ENCODE measurements at places on chromosomes 1 and 21.

GRCh38 chr1:228365271-228366061 lies 41.2 kb downstream of the TRIM11 start:
- no peak overlapping the region for H3K4me3 ChIP-seq
- no peak overlapping the region for H3K27ac ChIP-seq
- H3K36me3 ChIP-seq = no peaks in the 10 kb centered on the region
- no peaks in the 10 kb centered on the region for H3K4me1 ChIP-seq
- peaks cover 5% of the 10 kb centered on the region for H3K27me3 ChIP-seq
- DNase-seq = no peak

- no peaks in the 10 kb centered on the region for H3K27me3 ChIP-seq
- DNase-seq = no peak
- no peak overlapping the region for H3K4me3 ChIP-seq
- H3K36me3 ChIP-seq = no peaks in the 10 kb centered on the region
- no peak overlapping the region for H3K27ac ChIP-seq
Observed at GRCh38 chr1:167984886-167985489, 48.1 kb upstream of the MPC2 start.

DNA sequence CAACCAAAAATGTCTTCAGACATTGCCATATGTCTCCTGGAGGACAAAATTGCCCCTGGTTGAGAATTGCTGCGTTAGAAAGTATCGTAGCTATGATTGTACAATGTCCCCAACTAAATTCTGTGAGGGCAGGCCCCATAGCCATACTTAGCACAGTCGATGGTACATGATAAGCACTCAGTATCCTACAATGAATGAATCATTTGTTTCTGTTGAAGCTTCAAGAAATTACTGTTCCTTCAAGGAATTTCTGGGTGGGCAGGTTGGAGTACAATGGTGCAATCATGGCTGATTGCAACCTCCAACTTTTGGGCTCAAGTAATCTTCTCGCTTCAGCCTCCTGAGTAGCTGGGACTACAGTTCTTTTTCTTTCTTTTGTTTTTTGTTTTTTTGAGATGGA lies 4.7 kb downstream of the CAP1 start:
- H3K27me3 ChIP-seq = no peaks in the 10 kb centered on the region
- H3K27ac ChIP-seq = no peak overlapping the region
- no peak overlapping the region for H3K4me3 ChIP-seq
- no peak for DNase-seq
- no peaks in the 10 kb centered on the region for H3K36me3 ChIP-seq

- no peaks in the 10 kb centered on the region for H3K36me3 ChIP-seq
- no peaks in the 10 kb centered on the region for H3K27me3 ChIP-seq
- no peak overlapping the region for H3K4me3 ChIP-seq
Observed at GRCh38 chr1:20431176-20431460, 54.9 kb downstream of the CAMK2N1 start.

GRCh38 chr1:178011465-178011828 lies 41.6 kb upstream of the SEC16B start:
- no peak overlapping the region for H3K4me3 ChIP-seq
- no peak overlapping the region for H3K27ac ChIP-seq
- no peaks in the 10 kb centered on the region for H3K27me3 ChIP-seq
- DNase-seq = no peak

DNA sequence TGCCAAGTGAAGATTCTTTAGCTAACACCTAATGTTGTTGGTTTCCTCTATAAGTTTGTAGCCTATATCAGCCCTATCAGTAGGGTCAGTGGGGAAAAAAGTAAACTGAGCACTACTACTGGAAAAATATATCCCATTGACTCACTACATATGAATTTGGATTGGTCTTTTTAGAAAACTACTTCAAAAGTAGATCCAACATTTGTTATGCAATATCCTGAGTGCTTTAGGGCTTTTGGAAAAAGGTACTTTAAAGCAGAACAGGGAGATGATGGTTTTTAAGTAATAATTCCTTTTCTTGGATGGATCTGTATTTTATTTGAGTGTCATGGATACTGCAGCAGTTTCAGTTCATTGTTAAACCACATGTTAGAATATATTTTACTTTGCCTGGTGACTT lies 7.1 kb downstream of the C1orf21 start:
- no peaks in the 10 kb centered on the region for H3K36me3 ChIP-seq
- no peak overlapping the region for H3K27ac ChIP-seq
- H3K27me3 ChIP-seq = no peaks in the 10 kb centered on the region
- H3K4me1 ChIP-seq = peaks cover 4% of the 10 kb centered on the region
- no peak overlapping the region for H3K4me3 ChIP-seq
- DNase-seq = no peak

DNA sequence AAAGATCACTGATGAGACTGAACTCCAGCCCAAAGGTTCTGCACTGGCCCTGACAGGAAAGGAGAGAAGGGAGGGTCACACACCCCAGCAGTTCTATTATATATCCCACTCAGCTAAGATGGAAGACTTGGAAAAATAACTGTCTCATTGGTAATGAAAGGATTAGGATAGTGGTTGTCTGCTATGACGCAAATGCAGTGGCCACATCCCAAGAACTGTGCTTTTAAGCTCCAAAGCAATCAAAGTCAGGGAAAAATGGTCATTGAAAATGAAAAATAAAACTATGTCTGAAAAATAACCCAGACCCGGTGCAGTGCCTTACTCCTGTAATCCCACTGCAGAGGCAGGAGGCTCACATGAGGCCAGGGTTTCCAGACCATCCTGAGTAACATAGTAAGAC lies 31.0 kb downstream of the PSMG1 start:
- no peak overlapping the region for H3K4me3 ChIP-seq
- DNase-seq = no peak
- no peaks in the 10 kb centered on the region for H3K36me3 ChIP-seq
- no peaks in the 10 kb centered on the region for H3K4me1 ChIP-seq

- H3K36me3 ChIP-seq = no peaks in the 10 kb centered on the region
- peak overlapping the region; percentile 85 for H3K27ac ChIP-seq
- H3K4me1 ChIP-seq = peaks cover 12% of the 10 kb centered on the region
- DNase-seq = peak; percentile 92
- H3K27me3 ChIP-seq = no peaks in the 10 kb centered on the region
Observed at GRCh38 chr1:234997896-234998741, 130.5 kb downstream of the TOMM20 start.

DNA sequence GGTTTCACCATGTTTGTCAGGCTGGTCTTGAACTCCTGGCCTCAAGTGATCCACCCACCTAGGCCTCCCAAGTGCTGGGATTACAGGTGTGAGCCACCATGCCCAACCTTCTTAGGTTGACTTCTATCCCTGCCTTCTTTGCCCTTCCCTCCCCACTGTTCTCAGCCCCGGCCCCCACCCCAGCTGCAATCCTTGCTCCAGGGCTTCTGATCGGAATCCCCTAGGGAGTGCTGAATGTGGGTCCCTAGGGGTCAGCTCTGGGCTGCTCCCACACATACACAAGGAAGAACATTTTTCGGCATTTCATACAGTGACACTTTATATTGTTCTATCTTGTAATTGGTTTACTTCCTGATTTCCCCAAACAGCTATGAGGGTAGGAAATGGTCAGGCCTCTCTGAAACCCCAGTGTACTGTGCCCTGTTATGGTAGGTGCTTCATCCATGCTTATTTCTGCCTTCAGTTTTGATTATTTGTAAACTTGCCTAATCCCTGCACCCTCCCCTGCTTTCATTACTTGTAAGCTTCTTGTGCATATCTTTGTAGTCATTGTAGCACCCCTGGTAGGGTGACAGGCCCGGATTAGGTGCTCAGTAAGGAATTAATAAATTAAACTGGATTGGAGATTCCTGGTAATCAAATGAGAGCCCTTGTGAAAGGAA lies 5.8 kb upstream of the SRP9 start:
- H3K4me1 ChIP-seq = no peaks in the 10 kb centered on the region
- H3K36me3 ChIP-seq = no peaks in the 10 kb centered on the region
- no peaks in the 10 kb centered on the region for H3K27me3 ChIP-seq
- no peak for DNase-seq

DNA sequence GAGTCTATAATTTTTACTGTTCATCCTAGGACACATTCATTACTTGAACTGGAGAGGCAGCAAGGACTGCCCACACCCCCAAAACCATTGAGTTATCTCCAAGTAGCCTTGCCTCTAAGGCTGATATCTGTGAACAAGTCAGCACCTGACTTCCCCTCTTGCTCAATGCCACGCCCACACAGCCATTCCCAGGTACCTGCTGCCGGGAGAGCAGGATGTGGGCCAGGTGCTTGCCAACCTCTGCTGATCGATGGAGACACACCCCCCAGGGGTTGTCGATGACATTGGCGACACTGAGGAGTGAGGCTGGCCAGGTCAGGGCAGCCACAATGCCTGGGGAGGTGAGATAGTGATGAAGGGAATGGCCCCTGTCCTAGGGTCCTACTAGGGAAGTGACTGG lies 60.1 kb downstream of the TMCO4 start:
- no peaks in the 10 kb centered on the region for H3K27me3 ChIP-seq
- DNase-seq = no peak
- no peak overlapping the region for H3K4me3 ChIP-seq
- H3K36me3 ChIP-seq = no peaks in the 10 kb centered on the region
- H3K4me1 ChIP-seq = no peaks in the 10 kb centered on the region

DNA sequence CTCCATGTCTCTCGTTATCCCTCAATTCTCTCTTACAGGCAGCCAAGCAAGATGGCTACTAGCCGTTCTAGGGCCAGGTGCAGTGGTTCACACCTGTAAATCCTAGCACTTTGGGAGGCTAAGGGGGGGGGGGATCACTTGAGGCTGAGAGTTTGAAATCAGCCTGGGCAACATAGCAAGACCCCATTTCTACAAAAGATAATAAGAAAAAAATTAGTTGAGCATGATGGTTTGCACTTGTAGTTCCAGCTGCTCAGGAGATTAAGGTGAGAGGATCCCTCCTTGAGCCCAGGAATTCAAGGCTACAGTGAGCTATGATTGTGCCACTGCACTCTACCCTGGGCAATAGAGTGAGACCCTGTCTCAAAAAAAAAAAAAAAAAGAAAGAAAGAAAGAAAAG lies 80.4 kb downstream of the NKAIN1 start:
- H3K36me3 ChIP-seq = no peaks in the 10 kb centered on the region
- no peaks in the 10 kb centered on the region for H3K4me1 ChIP-seq
- no peaks in the 10 kb centered on the region for H3K27me3 ChIP-seq
- H3K27ac ChIP-seq = no peak overlapping the region
- no peak for DNase-seq

GRCh38 chr1:231446138-231446537 lies 24.1 kb upstream of the EGLN1 start:
- no peaks in the 10 kb centered on the region for H3K4me1 ChIP-seq
- H3K27ac ChIP-seq = no peak overlapping the region
- H3K36me3 ChIP-seq = no peaks in the 10 kb centered on the region
- DNase-seq = no peak
- no peaks in the 10 kb centered on the region for H3K27me3 ChIP-seq

DNA sequence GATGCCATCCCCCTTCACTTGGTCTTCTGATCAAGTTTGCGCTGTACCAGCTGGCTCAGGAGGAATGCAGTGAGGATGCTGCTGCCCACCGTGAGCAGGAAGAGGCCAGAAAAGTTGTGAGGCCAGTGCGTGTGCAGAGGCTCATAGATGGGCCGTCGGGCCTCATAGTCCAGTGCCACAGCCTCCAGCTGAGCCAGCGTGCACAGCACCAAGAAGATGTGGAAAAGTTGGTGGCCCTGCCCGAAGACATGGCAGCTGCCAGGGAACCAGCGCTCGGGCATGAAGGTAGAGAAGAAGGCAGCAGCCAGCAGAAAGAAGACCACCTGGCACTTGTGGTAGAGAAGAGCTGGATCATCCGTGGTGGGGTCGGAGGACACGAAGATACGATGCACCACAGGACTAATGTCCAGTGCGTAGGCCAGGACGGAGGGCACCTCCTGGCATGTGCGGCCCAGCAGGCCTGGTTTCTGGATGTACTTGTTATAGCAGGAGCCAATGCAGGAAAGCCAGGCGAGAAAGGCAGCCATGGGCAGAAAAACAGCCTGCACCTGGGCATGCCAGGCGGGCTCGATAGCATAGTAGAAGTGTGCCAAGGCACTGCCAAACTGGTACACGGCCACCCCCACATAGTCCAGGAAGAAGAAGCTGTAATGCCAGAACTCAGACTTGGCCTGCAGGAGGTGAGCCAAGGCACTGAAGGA lies 3.7 kb upstream of the AUNIP start:
- no peaks in the 10 kb centered on the region for H3K36me3 ChIP-seq
- peaks cover 9% of the 10 kb centered on the region for H3K4me1 ChIP-seq
- no peak for DNase-seq
- no peak overlapping the region for H3K4me3 ChIP-seq
- no peaks in the 10 kb centered on the region for H3K27me3 ChIP-seq

GRCh38 chr1:11337580-11338073 lies 64.6 kb downstream of the UBIAD1 start:
- H3K36me3 ChIP-seq = no peaks in the 10 kb centered on the region
- no peak overlapping the region for H3K27ac ChIP-seq
- H3K4me1 ChIP-seq = no peaks in the 10 kb centered on the region
- no peak overlapping the region for H3K4me3 ChIP-seq
- H3K27me3 ChIP-seq = peaks cover 6% of the 10 kb centered on the region

DNA sequence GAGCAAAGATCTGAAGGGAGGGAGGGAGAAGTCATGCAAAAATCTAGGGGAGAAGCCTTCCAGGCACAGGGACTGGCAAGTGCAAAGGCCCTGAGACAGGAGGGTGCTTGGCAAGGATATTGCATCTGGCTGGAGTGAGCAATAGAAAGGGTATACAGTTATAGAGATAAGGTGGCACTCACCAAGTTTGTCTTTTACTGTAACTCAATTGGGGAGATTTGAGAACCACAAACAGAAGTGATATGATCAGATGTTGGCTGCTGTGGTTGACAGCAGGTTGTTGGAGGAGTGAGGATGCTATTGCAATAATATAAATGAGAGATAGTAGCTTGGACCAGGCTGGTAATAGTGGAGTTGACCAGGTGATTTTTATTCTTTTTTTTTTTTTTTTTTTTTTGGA lies 25.6 kb downstream of the MCOLN3 start:
- H3K4me1 ChIP-seq = no peaks in the 10 kb centered on the region
- no peaks in the 10 kb centered on the region for H3K36me3 ChIP-seq
- no peak overlapping the region for H3K27ac ChIP-seq
- H3K4me3 ChIP-seq = no peak overlapping the region
- no peak for DNase-seq
- H3K27me3 ChIP-seq = no peaks in the 10 kb centered on the region

- no peaks in the 10 kb centered on the region for H3K4me1 ChIP-seq
- no peaks in the 10 kb centered on the region for H3K27me3 ChIP-seq
- DNase-seq = no peak
- H3K4me3 ChIP-seq = no peak overlapping the region
- H3K27ac ChIP-seq = no peak overlapping the region
- no peaks in the 10 kb centered on the region for H3K36me3 ChIP-seq
Observed at GRCh38 chr1:67250051-67250653, 57.5 kb upstream of the IL12RB2 start.

DNA sequence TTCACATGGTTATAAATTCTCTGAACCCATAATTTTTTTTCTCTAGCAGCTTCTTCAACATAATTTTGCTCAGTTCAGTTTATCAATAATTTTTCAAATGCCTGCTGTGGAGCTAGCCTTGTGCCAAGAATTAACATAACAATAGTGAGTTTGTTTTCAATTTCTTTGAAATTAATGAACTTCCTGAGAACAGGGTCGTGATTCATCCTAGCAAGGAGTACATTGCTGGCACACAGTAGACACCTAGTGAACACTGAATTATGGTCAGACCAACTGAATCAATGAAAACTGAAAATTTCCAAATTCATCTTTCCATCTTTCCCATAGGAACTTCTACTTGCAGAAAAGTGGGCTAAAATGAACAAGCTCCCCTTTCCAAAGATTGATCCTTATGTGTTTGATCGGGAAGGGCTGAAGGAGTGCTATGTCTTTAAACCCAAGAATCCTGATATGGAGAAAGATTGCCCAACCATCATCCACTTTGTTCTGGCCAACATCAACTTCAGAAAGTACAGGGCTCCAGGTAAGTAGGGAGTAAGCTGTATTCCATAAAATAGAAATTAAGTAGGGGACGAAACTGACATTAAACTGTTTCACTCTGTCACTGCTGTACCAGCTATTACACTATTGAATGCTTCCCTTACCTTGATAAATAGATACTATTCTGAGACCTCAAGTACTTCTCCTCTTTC lies 148.7 kb downstream of the PLA2G4A start:
- no peak overlapping the region for H3K27ac ChIP-seq
- no peak overlapping the region for H3K4me3 ChIP-seq
- no peaks in the 10 kb centered on the region for H3K4me1 ChIP-seq
- no peak for DNase-seq
- no peaks in the 10 kb centered on the region for H3K36me3 ChIP-seq
